ENCODE measurements at places on chromosomes 1 and 21.

- no peak for DNase-seq
These were observed 42.4 kb downstream of the TNFSF4 start for GRCh38 chr1:173164686-173165085.

DNA sequence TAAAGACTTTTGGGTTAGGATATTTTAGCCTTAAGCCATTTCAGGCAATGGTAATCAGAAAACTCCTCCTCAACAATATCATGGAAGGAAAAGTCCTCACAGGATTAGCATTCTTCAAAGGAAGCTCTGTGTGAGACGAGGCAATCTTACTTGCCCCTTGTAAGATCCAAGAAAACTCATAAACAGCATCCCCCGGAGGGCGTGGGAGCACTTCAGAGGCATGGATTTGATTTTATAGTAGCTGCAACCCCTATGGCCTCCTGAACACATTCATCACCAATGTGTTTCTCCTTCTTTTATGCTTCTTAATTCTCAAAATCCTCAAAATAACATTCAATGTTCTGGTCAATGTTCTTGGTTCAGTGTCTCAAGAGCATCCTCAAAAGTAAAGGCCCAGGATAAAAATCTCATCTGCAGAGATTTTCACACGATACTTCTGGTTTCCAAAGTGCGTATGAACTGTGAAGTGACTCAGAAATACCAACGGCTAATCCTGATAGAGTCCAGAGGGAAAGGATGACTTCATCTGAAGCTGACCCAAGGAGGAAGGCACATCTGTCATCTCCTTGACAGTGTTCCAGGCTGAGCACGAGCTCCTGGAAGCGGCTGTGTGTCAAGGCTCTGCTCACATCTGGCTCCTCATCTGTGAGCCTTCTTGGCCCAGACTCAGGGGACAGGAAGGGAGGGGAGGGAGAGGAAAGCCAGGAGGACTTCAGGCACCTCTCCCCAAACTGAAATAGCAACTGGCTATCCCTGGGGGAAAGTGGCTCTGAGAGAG is 49.3 kb upstream of the PSEN2 start:
- no peak for DNase-seq

GRCh38 chr1:223738465-223739365 is 26.4 kb downstream of the CAPN2 start:
- DNase-seq = no peak

GRCh38 chr1:169779970-169780369 is 14.7 kb downstream of the METTL18 start:
- no peak for DNase-seq

GRCh38 chr1:199089393-199090122 is 450.7 kb downstream of the PTPRC start:
- no peak for DNase-seq

DNA sequence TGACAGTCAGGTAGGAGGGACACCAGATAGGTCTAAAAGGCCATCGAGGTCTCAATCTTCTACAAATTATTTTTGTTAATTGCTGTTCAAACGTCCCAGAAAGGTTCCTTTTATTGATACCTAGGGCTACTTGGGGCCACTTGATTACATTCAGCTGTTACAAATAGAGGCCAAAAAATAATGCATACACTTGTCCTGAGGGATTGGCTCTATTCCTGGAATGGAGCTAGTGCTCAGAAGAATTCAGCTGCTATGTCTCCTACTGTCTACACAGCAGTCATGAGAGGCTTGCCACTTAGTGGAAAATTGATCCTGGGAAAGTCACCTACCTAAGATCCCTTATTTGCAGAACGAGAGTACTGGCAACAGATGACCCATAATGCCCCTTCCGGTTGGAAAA is 498.3 kb downstream of the ADGRL2 start:
- DNase-seq = no peak

GRCh38 chr1:185661971-185662370 is 72.2 kb upstream of the HMCN1 start:
- no peak for DNase-seq

- DNase-seq = no peak
These were observed 132.3 kb downstream of the CCDC185 start for GRCh38 chr1:223525546-223525945.

DNA sequence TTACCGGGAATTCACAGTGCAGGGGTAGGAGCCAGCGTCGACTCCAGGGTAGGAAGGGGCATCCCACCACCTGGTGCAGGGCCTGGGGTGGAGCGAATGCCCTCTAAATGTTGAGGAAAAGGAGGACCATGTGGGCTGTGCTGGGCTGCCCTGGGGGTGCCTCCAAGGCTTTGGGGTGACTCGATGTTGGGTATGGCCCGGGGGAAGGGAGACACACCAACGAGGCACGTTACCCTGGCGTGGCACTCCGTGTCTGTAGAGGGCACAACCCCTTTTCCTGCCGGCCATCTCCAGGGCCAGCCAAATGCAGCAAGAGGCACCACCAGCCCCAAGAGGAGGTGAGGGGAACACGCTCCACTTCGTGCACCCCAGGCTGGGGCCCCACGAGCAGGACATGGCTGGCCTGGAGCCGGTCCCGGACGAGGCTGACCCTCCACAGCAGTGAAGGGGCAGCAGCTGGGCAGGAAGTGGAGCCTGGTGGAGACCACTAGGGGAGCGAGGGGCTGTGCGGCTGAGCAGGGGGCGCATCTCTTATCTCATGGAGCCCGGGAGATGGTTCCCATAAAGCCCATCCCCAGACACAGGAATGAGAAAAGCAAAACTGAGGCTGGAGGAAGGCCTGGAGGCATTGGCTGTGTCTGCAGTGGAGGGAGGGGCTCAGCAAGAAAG is 11.2 kb downstream of the ACTRT2 start:
- no peak for DNase-seq

- DNase-seq = peak; percentile 27
These were observed 59.1 kb downstream of the SLC19A1 start for GRCh38 chr21:45482899-45483821.

GRCh38 chr1:94284476-94284875 is 47.1 kb upstream of the ARHGAP29 start:
- no peak for DNase-seq

- DNase-seq = no peak
These were observed 2.0 kb downstream of the CAMK2N1 start for GRCh38 chr1:20483833-20484518.

DNA sequence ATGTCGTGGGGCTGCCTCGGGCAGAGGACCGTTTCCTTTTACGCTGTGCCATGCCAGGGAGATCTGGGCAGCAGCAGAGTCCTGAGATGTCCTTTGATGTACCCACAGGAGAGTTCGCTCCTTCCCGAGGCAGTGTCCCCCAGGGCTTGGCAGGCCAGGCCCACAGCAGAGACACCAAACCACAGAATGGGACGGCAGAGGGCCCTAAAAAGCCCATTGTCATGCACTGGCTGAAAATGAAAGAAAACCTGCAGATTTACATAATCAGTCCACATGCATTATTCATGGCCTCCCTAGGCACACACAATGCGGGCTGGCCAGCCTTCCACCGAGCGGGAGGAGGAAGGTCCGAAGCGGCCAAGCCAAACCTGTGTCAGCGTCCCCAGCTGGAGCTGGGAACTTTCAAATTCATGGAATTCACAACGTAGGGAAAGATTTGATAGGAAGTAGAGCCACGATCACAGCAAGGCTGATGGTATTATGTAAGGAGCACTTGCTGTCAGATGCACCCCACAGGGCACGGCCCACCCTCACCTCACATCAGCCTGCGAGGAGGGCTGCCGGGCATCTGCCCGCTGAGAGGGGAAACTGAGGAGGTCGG is 25.3 kb upstream of the EFHD2 start:
- DNase-seq = no peak

GRCh38 chr1:235069176-235069575 is 59.5 kb downstream of the TOMM20 start:
- no peak for DNase-seq

DNA sequence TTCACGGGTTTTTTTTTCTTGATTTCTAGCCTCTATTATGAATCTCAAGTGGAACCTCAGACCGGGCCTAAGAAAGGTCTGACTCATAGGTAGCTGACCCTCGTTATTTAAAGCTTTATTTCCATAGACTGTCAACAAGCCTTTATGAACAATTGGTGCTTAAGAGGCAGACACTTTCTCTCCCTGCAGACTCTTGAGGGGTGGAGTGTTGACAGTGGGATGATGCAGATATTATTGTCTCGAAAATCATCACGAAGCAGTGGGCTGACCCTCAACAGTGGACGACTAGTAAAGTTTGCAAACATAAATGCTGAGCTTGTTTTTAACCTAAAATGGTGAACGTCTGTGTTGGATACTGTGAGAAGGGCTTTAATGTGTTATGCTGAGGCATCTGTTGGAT is 1.8 kb downstream of the SFT2D2 start:
- DNase-seq = no peak

DNA sequence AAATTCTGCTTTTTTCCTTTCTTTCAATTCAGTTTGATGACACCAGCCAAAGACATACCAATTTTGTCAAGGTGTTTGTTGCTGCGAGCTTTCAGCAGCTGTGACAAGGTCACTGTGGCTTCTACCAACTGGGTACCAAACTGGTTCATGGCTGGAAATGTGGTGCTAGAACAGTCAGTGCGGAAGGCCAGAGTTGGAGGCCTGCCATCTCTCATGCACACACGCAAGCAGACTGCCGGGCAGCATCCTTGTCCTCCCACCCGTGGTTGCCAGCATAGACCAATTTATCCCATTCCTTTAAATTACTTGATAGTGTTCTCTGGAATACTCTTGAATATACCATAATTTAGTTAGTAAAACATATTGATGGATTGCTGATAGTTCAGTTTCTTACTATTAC is 79.9 kb upstream of the GPR52 start:
- no peak for DNase-seq

- DNase-seq = no peak
These were observed 246.1 kb upstream of the CSF3R start for GRCh38 chr1:36728846-36729245.

DNA sequence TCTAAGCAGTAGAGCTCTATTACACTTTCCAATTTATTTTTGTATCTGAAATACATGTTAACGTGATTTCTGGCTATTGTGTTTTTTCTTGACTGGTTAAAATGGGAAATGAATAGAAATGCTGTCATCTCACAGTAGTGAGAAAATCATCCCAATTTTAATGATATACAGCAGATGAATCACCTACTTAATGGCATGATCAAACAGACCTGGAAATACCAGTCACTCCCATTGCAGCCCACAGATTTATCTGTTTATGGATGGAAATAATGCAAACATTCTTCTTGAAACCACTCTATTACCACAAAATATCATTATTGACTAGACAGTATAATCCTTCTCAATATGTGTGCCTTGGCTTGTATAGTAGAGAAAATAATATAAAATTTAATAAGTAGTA is 497.8 kb upstream of the ADAMTS5 start:
- no peak for DNase-seq

DNA sequence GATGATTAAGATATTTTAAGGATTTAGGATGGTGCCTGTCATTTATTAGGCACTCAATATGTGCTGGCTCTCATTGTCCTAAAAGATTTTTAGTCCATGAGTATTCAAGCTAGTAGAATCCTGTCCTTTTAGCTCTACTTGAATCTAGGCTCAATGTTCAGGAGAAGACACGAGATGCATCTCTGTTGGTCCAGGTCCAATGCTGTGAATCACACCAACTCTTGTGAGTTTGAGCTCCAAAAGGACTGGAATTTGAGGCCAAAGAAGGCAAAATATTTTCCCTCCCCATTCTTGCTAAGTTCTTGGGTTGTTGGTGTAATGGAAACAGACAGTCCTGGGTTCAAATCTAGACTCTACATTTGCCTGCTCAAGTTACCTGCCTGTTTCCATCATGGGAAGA is 1.4 kb upstream of the PODN start:
- DNase-seq = no peak

DNA sequence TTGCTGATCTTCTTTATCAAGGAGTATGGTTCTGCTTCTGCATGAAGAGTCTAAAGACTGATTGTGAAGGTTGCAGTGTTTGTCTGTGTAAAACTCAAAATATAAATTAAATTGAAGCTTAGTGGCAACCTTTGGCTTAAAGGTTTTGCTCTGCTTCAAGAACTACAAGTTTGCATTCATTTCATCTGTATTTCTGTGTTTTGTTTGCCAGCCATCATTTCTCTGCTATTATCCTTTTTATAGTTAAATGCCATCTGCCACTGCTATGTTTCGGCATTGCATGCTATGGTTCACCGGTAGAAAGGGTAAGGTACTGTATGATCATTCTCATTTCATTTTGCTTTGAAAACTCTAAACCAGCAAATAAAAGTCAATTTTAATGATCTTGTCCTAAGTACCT is 52.9 kb downstream of the OSBPL9 start:
- no peak for DNase-seq

GRCh38 chr1:46550751-46551231 is 656 bp downstream of the KNCN start:
- DNase-seq = no peak

- DNase-seq = no peak
These were observed 49.2 kb downstream of the FOXO6 start for GRCh38 chr1:41410462-41410861.

DNA sequence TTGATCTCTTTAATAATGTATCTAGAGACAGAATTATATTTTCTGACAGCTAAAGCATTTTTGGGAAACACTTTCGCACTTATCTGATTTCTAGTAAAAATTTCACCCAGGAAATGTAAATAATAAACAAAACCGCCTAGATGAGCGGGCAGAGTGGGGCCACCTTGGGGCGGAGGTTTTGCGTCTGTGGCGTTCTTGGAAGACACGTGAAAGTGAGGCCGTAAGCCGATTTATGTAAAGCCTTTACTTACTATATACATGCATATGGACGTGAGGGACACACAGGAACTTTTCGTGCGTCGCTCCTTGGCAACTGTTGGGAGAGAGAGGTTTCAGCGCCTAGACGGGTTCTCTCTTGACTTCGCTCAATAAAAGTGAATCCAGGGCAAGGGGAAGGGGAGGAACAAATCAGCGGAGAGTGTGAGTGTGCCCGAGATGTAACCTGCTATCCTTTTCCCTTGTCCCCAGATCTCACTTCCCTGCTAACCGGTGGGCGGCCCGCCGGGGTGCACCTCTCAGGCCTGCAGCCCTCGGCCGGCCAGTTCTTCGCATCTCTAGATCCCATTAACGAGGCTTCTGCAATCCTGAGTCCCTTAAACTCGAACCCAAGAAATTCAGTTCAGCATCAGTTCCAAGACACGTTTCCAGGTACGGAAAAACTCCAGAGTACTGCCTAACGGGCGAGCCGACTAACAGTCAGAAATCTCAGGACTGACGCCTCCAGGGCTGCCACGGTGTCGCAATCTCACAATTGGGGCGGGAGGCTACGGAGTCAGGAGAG is 1.7 kb downstream of the HLX start:
- DNase-seq = no peak

DNA sequence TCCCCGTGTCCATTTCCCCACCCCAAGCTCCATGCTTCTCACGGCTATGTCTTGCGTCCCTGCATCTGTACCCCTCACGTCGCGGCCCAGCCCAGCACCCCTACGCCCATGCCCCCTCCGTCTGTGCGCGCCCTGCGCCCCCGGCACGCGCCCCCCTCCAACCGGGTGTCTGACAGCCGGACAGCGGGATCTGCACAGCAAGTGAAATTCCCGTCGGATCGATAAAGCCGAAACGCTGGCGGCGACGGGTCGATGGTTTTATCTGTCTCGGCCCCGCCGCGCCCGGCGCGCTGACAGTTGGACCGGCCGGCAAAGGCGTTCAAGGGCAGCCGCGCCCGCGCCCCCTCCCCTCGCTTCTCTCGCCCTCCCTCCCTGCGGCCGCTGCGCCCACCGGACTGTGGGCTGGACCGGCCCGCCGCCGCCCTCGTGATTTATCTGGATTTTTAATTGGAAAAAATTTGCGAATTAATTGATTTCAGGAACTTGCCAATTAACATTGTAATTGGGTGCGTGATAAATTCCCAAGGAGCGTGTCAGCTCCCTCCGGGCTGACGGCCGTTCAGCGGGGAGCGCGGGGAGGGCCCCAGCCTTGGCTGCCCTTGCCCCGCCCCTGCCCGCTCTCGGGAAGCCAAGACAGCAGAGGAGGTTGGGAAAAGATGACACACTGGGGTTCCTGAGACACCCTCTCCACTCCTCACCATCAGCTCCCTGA is 57.1 kb downstream of the TMEM53 start:
- no peak for DNase-seq
